Spleen (tissue), 13 donors: ENCODE measurements at places on chromosomes 7 and 10. TPM values are rescaled to one million over a fixed set of nuclear protein-coding genes. Genes with fewer than 3 reads are reported as not detected.

Gene SFTPA1
- not detected for total RNA-seq

Gene ITIH2
- total RNA-seq: not detected

Gene PLCE1
- 7.1 TPM for total RNA-seq

Gene SMO
- total RNA-seq: 4.2 TPM

Gene ADRA2A
- total RNA-seq: 35.0 TPM

Gene C10orf71
- total RNA-seq: not detected

- peak overlapping the region; percentile 87 for H3K27ac ChIP-seq
- H3K4me3 ChIP-seq: peak overlapping the region; percentile 61
- DNase-seq: no peak
- H3K36me3 ChIP-seq: no peaks in the 10 kb centered on the region
These were observed 30.8 kb downstream of the ZNF438 start for GRCh38 chr10:31000867-31001266.

DNA sequence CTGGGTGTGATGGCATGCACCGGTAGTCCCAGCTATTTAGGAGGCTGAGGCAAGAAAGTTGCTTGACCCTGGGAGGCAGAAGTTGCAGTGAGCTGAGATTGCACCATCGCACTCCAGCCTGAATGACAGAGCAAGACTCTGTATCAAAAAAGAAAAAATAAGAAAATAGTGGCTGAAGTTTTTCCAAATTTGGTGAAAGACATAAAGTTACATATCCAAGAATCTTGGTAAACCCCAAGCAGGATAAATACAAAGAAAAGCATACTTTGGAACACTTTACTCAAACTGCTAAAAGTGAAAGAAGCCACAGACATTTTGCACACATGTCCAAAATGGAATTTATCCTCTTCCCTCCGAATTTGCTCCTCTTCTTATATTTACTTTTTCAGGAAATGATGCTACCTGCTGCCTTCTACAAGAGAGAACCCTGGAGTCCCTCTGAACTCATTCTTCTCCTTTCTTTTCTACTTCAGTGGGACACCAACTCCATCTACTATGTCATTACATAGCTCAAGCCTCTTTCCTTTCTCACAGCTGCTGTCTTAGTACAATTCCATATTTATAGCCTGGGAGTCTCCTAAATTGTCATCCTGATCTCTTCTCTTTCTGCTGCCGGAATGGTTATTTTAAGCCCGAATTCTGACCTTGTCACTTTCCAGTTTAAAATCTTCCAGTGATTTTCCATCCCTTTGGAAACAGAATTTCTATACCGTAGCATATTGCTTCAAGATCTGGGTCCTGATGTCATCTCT is 17.3 kb upstream of the SMNDC1 start:
- no peaks in the 10 kb centered on the region for H3K27me3 ChIP-seq
- H3K27ac ChIP-seq: no peak overlapping the region

- no peak for DNase-seq
- H3K27me3 ChIP-seq: no peaks in the 10 kb centered on the region
- no peak overlapping the region for H3K4me3 ChIP-seq
- no peaks in the 10 kb centered on the region for H3K36me3 ChIP-seq
- no peaks in the 10 kb centered on the region for H3K4me1 ChIP-seq
These were observed 146.7 kb upstream of the TMEM196 start for GRCh38 chr7:19920166-19920565.

- H3K36me3 ChIP-seq: peaks cover 18% of the 10 kb centered on the region
- H3K27me3 ChIP-seq: no peaks in the 10 kb centered on the region
- H3K4me3 ChIP-seq: peak overlapping the region; percentile 83
- H3K27ac ChIP-seq: peak overlapping the region; percentile 98
These were observed 613 bp downstream of the AP5Z1 start for GRCh38 chr7:4775848-4776623.

DNA sequence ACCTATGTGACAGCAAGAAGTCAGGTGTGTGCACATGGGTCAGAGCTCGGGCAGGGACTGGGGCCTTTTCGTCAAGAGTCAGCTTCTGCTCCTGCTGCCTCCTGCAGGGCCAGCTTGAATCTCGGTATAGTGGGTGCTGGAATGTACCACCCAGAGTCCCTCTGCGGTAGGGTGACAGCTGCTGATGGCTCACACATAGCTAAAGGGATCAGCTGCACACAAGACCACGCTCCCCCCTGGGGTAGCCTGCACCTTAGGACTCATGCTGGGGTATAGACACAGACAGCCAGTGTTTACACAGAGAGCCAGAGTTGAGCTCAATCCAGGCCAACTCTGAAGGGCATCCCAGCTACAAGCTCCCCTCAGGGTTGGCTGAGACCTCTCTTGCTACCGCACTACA is 14.0 kb upstream of the COL13A1 start:
- no peak overlapping the region for H3K27ac ChIP-seq
- no peaks in the 10 kb centered on the region for H3K4me1 ChIP-seq
- H3K27me3 ChIP-seq: peaks cover 19% of the 10 kb centered on the region
- H3K36me3 ChIP-seq: no peaks in the 10 kb centered on the region
- no peak for DNase-seq
- no peak overlapping the region for H3K4me3 ChIP-seq

- H3K36me3 ChIP-seq: no peaks in the 10 kb centered on the region
- peak; percentile 30 for DNase-seq
- no peaks in the 10 kb centered on the region for H3K27me3 ChIP-seq
- no peak overlapping the region for H3K27ac ChIP-seq
- no peak overlapping the region for H3K4me3 ChIP-seq
- H3K4me1 ChIP-seq: no peaks in the 10 kb centered on the region
These were observed 398.4 kb downstream of the PLXNA4 start for GRCh38 chr7:132177708-132178401.

DNA sequence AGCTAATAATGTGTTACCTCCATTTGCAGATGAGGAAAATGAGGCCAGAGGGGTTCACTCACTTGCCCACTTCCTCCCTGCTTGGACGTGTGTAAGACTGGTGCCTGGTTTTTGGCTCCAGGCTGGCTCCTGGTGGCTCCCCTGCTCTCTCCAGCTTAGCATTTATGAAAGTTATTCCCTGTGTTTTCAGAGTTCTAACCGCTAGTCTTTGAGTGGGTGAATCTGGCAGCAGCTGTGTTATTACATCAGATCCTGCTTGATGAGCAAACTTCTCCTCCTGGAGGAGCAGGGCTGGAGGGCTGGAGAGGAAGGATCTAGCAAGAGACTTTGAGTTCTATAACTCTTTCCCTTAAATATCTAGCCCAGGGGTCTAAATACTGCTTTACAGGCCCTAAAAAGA is 80.9 kb upstream of the AGBL3 start:
- DNase-seq: no peak
- H3K4me1 ChIP-seq: peaks cover 8% of the 10 kb centered on the region
- peak overlapping the region; percentile 28 for H3K27ac ChIP-seq
- no peaks in the 10 kb centered on the region for H3K36me3 ChIP-seq

- no peaks in the 10 kb centered on the region for H3K36me3 ChIP-seq
- no peak overlapping the region for H3K27ac ChIP-seq
- DNase-seq: no peak
- no peak overlapping the region for H3K4me3 ChIP-seq
- H3K27me3 ChIP-seq: no peaks in the 10 kb centered on the region
These were observed 19.0 kb downstream of the TFEC start for GRCh38 chr7:116011584-116011983.

- DNase-seq: no peak
- H3K36me3 ChIP-seq: no peaks in the 10 kb centered on the region
- H3K4me1 ChIP-seq: no peaks in the 10 kb centered on the region
- no peak overlapping the region for H3K27ac ChIP-seq
These were observed 47.8 kb upstream of the KAT6B start for GRCh38 chr10:74778436-74779094.

- no peak overlapping the region for H3K4me3 ChIP-seq
- DNase-seq: no peak
- no peaks in the 10 kb centered on the region for H3K36me3 ChIP-seq
- H3K27me3 ChIP-seq: no peaks in the 10 kb centered on the region
These were observed 295.6 kb downstream of the PRKG1 start for GRCh38 chr10:51369903-51370302.

DNA sequence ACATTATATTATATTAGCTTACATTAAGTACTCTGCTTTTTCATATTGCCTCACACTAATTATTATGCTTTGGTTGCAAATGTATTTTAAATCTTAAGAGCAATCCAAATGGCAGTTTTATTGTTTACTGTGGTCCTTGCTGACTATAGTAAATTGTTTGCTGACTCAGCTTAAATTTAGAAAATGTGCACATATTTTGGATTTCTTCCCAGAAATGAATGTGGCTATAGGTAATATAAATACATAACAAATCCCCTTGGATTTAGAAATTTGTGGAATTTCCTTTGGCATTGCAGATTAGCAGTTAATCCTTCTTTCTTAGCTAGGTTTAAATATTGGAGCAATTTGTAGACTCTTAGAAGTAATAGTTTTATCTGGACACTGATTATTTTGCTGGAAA is 565.8 kb downstream of the NRG3 start:
- DNase-seq: no peak
- no peaks in the 10 kb centered on the region for H3K36me3 ChIP-seq
- no peak overlapping the region for H3K27ac ChIP-seq

GRCh38 chr7:6165521-6166320 is 106.7 kb downstream of the CYTH3 start:
- DNase-seq: no peak
- no peak overlapping the region for H3K4me3 ChIP-seq
- no peak overlapping the region for H3K27ac ChIP-seq
- no peaks in the 10 kb centered on the region for H3K27me3 ChIP-seq
- no peaks in the 10 kb centered on the region for H3K4me1 ChIP-seq

DNA sequence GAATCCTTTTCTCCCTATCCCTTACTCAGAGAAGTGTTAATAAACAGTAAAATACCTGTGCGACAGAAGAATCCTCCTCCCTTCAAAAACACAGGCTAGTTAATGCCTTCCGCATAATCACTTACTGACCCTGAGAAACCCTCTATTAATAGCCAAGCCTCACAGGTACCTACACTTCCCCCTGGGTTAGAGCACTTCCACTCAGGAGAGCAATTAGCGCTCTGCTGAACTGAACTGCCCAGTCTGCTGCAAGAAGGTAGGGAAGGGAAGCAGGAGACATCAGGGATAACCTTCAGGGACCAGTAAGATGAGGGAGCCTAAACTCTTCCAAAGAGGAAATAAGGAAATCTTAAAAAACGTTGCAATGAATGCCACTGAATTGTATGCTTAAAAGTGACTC is 39.6 kb downstream of the KIAA1549 start:
- H3K27me3 ChIP-seq: no peaks in the 10 kb centered on the region
- no peak overlapping the region for H3K27ac ChIP-seq
- DNase-seq: no peak
- no peaks in the 10 kb centered on the region for H3K4me1 ChIP-seq
- H3K4me3 ChIP-seq: no peak overlapping the region
